Left ventricle myocardium superior (tissue), 1 donor: ENCODE measurements at places on chromosomes 1 and 21. TPM values are rescaled to one million over a fixed set of nuclear protein-coding genes. Genes with fewer than 3 reads are reported as not detected.
A peak's percentile ranks its signal among the peaks of the same experiment; 100 is the strongest.

Gene MED8
- total RNA-seq = 16.0 TPM

Gene MR1
- total RNA-seq = 3.4 TPM

Gene SYT14
- total RNA-seq = not detected

Gene C4BPA
- total RNA-seq = not detected

Gene LCE2C
- not detected for total RNA-seq

Gene DENND2C
- total RNA-seq = 4.2 TPM

Gene C8B
- total RNA-seq = not detected

Gene GBP2
- total RNA-seq = 12.2 TPM

DNA sequence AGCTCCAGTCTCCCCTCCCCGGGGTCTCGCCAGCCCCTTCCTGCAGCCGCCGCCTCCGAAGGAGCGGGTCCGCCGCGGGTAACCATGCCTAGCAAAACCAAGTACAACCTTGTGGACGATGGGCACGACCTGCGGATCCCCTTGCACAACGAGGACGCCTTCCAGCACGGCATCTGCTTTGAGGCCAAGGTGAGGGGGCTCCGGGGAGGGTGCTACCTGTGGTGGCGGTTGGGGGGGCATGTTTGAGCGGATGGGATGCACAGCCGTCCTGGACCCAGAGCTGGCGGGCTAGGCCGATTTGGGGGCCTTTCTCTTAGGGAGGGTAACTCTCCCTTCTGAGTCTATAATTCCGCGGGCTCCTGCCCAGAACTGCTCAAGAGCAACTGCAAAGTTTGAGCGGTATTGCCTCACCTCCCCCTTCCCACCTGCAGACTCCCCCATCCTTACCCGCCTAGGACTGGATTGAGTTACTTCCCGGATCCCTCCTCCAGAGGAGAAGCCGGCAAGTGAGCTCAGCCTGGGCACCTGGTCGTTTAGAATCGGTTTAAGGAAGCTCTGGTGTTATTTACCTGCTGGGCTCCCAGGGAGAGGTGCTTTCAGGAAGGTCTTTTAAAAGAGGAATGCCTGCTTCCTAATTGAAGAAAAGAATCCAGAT lies 730 bp downstream of the NOS1AP start:
- DNase-seq = no peak

DNA sequence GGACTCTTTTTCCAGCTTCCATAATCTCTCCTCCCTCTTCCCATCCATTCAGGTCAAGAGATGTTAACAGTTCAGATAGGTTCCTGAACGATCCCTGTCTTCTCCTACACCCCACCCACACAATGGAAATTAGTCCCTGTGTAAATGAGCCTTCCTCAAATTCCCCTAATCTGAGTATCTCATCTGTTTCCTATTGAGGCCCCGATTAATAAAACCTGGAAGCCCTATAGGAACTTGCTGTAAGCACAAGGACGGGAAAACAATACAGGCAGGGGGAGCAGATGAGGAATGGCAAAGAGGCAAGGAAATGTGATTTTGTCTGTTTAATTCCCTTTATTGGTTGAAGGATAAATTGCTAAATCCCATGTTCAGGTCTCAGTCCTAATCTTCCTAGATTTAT lies 7.1 kb upstream of the GPX7 start:
- DNase-seq = no peak

DNA sequence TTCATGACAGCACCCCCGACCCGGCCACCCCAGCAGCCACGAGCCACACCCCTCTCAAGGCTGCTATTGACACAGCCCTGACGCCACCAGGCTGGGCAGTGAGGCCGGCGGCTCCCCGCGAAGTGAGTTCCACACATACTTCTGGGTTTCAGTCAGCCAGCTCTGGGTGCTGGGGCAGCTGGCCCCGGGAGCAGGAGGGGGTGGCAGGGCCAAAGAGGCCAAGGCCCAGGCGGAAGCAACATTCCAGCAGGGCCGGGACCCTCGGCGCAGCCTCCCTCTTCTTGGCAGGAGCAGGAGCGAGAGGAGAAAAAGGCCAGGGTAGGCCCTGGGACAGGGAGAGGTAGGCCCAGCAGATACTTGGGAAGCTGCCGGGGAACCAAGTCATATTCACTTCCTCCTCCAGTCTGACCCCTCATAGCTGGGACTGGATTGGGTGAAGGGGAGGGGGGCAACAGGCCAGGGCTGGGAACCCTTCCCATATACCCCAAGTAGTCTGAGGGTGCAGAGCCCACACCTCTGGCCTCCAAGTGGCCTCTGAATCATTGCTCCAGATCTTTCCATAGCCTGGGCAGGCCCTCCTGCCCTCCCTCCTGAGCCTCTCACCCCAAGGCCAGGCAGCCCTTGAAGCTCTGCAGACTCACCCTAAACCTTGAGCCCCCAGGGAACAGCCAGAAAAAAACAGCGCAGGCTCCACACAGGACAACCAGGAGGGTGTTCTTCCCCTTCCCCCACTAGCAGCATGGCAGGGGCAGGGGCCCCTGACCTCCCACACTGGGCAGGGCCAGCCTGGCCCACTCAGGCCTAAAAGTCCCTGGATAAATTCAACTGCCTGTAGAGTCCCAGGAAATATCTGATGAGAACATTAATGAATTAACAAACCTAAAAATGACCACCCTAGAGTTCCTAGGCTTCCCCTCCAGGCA lies 5.7 kb downstream of the HSPG2 start:
- DNase-seq = peak; percentile 84

DNA sequence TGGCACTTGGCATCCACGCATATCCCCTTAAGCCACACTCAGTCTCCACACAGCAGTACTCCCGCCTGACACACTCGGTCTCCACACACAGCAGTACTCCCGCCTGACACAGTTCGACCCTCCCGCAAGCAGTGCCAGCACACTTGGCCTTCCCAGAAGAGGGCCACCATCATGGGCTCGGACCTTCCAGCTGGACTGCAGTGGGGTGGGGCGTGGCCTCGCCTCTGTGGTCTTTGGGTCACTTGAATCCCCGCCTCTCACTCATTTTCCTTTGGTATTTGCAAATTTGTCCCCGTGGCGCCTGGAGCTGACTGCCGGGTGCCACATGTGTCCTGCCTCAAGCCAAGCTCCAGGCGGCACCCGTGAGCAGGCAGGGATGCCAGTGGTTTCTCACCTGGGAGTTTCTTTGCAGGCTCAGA lies 63.7 kb downstream of the FAAP20 start:
- peak; percentile 26 for DNase-seq

DNA sequence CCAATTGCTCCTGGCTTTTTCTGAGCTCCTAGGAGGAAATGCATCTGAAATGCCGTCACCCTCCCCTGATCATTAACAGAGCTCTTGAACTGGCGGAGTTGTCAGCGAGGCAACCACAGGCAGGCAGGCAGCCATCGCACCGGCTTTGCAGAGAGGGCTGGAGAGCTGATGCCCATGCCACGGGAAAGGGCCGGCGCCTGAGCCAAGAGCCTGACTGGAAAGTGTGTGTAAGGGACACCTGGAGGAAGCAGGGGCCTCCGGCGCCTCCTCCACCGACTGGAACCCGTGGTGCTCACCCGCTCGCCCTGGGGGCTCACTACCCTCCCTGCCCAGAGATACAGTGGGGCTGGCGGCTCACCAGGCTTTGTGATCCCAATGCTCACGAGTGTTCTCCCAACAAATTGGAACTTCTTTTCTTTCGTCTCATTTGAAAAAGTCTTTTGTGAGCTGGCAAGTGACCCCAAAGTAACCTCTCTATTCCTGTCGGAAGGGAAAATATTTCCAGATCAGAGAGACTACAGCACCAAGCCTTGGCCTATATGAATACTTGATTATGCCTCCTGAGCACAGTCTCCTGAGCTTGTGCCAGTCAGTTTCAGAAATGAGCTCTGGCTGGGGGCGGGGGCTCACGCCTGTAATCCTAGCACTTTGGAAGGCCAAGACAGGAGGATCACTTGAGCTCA lies 97.7 kb upstream of the SLC25A33 start:
- peak; percentile 81 for DNase-seq

GRCh38 chr1:19650416-19651140 lies 6.5 kb downstream of the NBL1 start:
- DNase-seq = no peak

DNA sequence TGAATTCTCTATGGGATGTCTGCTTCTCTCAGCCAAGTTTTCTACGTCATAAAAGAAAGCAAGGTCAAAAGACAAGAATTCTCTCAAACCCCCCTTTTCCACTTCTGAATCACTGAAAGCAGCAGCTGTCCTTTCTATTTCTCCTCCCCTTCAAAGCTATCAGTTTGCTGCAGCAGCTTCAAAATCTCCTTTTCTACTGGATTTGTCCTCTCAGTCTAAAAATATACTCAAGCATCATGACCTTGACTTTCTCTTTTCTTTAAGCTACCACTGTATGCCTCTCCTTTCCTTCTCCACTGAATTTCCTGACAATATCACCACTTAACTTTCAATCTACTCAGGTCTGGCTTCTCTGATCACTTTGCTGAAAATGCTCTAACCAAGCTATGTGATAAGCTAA lies 1.9 kb downstream of the WDR64 start:
- DNase-seq = no peak

DNA sequence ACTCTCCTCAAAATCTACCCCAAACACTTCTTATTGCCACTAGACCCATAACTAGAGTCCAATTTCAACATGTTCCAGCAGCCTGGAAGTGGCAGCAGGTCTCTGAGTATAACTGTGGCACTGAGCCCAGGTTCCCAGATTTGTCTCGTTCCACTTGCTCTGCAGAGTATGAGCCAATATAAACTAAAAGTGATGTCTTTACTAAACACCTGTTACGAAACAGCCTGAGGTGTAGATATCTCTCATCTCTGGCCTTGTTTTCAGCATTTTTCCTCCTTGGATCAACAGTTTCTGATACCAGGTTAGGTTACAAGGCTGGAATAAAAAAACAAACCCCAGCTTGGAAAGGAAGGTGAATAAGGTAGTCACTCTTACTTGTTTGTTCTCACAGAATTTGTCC lies 25.2 kb upstream of the PRDX6 start:
- peak; percentile 39 for DNase-seq

DNA sequence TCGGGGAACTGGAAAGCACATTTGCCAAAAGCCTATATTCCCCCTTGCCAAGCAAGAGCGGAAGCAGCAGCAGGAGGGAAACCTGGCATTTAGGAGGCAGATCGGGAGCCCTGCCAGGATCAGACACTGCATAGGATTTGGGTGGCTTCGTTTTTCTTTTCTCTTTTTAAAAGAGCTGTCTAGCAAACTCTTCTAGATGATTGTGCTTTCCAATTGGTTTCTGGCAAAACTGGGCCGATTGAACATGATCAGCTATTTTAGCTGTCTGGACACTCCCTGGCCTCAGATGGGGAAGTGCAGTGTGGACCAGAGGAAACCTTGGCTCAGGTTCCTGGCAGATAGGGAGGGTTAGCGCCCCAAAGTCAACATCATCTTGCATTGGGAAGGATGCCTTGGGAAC lies 414.0 kb upstream of the KAZN start:
- DNase-seq = no peak

- DNase-seq = no peak
Observed at GRCh38 chr1:58038574-58038973, 508.0 kb downstream of the OMA1 start.

- DNase-seq = no peak
Observed at GRCh38 chr1:13714851-13715250, 14.9 kb downstream of the PRDM2 start.

DNA sequence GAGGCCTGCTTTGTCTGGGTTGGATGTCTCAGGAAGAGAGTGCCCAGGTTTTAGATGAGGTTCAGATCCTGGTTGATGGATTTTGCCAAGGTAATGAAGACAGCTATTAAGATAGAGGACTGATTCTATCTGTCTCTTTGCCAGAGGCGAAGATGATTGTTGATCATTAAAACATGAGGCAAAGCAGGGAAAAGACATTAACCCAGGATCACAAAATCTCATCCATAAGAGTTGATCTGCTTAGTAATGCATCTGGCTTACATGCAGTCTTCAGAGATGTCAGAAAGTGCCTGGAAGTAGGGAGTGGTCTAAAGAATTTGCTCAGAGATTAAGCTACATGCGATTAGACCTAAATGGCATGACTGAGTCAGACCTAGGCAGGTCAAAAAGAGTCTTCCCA lies 229.6 kb upstream of the PLD5 start:
- no peak for DNase-seq

DNA sequence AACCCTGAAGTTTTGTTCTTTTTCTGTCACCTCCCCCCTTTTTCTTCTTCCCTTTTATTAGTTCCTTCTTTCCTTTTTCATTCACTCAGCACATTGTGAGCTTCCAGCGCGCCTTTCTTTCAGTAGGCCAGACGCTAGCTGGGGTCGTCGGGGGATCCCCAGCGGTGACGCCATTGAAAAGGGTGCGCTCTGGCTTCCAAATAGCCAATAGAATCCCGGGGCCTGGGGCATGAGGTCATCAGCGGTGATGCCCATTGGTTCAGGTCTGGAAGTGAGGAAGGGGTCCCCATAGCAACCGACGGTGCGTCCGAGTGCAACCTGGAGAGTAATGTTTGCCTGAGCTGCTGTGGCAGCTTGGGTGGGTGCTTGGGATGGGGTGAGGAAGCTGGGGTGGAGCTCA lies 6.9 kb upstream of the EFNA3 start:
- peak; percentile 27 for DNase-seq

DNA sequence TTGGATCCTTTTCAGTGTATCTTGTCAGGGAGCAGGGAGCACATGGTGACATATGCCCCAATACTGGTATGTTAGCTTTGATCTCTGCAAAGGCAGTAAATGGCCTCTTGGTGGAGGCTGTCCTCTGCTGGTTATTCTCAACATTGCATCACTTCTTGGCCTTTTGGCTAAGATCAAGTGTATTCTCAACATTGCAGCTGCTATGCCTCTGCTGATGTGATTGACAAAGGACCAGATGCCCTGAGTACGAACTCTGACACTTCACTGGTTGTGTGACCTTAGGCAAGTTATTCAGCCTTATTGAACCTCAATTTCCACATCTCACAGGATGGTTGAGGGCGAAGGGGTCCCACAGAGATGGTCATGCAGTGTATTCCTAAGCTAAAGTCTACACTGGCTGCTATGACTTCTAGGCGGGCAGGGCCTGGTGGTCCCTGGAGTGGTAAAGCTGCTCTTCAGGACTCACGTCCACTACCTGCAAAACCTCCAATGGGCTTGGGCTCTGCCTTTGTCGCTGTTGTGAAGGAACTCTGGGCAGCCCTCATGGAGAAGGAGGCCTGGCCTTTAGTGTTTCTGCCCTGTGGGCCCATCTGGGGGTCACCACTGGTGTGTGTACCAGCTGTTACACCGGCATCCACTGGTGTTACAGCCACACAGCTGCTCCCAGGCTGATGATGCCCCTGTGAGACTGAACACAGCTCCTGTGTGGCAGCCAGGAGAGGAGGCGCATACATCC lies 64.8 kb downstream of the DNTTIP2 start:
- no peak for DNase-seq

- peak; percentile 87 for DNase-seq
Observed at GRCh38 chr1:1033009-1033587, 13.2 kb downstream of the AGRN start.

- no peak for DNase-seq
Observed at GRCh38 chr1:201562659-201563405, 23.9 kb downstream of the NAV1 start.

GRCh38 chr21:43790010-43790524 lies 690 bp downstream of the RRP1 start:
- no peak for DNase-seq

GRCh38 chr1:53651356-53651755 lies 87.6 kb downstream of the GLIS1 start:
- no peak for DNase-seq

GRCh38 chr21:35077975-35078374 lies 28.9 kb upstream of the RUNX1 start:
- no peak for DNase-seq
